Iris pigment epithelial cell (primary cell): ENCODE measurements at places on chromosomes 16 and 17.

GRCh38 chr16:12576878-12577277, 226.8 kb downstream of the CPPED1 start:
- no peak for DNase-seq

- DNase-seq: peak; percentile 59
Measured at GRCh38 chr16:84823484-84823883, 3.7 kb downstream of the CRISPLD2 start.

DNA sequence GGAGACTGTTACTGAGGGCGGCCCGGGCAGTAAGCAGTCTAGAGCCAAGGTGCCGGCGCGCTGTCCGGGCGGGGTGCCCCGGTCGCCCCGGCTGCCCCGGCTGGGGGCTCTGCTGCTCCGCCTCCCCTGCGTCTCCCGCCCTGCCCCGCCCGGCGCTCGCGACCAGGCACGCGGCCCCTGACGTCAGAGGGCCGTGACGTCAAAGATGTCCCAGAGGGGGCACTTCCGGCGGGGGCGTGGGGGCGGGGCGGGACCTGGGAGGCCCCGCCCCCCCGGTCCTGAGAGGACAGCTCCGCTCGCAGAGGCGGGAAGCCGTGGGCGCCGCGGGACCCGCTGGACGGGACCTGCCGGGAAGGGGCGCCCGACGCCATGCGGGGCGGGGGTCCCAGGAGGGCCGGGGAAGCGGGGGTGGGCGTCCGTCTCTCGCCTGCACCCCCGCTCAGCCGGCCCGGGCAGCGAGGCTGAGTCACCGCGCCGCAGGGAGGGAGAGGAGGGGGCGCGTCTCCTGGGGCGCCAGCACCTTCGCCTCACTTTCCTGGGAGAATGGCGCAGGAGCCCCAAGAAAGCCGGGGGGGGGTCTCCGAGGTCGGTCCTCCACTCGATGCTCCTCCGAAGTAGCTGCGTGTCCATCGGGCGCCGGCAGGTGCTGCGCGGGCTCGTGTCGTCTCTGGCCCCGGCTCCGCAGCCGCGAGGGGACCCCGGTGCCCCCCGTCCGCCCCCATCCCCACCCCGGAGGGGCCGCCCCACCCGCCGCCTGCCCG, 4.4 kb upstream of the HIC1 start:
- peak; percentile 70 for DNase-seq

DNA sequence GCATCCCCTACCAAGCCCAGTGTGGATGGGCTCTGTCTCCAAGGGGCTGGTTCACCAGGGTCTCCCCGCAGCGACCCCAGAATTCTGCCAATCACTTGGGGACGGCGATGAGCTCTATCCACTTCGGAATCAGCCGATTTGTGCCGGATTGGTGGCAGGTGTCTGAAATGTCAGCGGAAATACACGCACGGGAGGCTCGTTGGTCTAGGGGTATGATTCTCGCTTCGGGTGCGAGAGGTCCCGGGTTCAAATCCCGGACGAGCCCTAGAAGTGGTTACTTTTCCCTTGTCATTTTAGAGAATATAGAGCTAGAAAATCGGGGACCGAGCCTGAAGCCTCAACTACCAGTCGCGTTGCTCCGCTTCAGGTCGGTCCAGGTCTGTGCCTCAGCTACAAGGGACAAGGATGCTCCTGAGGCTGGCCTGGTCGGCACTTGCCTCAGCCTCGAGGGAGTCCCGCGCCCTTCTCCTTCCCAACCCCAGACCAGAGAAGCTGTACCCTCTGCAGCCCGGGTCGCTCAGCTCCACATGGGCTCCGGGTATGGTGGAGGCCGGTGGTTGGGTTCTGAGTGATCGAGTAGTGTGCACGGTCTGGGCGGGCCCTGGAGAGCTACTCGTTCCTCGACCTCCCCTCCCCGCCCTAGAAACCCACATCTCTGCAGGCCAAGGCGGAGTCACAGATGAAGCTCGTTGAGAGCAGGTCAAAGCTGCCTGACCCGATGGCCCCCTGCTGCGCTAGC, 16.0 kb upstream of the OR1F1 start:
- peak; percentile 82 for DNase-seq

- DNase-seq: peak; percentile 23
Measured at GRCh38 chr17:69884356-69884755, 190.7 kb upstream of the KCNJ16 start.
